ENCODE measurements at places on chromosomes 4 and X.
A peak's percentile ranks its signal among the peaks of the same experiment; 100 is the strongest.

DNA sequence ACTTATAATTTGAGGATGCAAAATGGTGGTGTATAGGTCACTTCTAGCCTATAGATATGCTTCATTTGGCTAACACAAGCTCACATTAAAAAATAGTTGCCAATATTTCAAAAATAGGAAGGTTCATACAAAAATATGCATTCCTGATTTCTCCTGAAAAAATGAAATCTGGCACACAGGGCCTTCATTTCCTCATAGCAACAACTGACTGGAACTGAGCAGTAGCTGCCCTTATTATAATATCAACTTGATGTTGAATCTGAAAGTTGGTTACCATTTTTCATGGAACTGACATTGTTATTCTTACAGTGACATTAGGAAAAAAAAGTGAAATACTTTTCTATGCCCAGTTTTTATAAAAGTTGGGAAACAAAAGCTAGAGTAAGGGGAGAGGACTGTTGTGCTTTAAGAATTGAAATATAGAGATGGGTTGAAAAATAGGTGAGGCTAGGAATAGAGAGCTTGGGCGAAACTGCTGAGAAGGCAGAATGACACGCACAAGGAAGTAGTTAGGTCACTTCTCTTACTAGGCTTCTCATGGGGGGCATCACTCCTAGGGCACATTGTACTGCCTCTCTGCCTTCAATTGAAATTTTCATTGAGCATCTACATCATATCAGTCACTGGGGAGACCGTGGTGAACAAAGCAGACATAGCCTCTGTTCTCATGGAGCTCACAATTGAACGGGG is 43.1 kb upstream of the C1GALT1C1 start:
- no peak for DNase-seq

- peak; percentile 40 for DNase-seq
Observed at GRCh38 chrX:110588164-110588563, 207.5 kb downstream of the CHRDL1 start.

DNA sequence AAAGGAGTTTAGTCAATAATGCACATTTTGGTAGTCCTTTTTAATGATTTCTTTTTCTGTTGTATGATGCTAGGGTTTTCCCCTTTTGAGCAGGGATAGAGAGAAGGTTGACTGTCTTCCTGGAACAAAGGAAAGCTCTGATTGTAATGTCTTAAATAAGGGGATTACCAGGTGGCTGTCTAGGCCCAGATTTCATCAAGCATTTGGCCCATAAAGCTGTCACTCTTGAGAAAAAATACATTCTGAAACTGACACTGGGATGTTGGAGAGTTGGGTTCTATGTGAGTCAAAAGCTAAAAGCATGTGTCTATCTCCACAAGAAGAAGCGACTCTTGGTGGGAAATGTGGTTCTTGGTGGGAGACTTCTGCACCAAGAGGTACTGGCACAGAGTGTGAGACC is 26.4 kb downstream of the KIAA1210 start:
- DNase-seq: no peak

DNA sequence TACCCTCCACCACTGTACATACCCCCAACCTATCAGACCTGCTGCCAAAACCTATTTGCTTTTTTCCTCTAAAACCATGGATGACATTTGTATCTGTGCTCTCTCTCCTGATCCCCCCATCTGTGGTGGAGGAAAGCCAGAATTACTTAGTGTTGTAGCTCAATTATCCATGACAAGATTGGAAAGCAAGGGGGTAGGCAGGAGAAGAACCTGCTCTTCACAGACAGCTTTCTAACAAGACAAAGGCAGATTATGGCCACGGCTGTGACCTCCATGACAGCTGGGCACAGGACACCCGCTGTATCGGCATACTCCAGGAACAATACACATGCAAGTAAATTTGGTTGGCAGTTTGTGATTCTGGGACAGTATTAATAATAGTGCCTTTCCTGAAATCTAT is 186.7 kb downstream of the ENOX2 start:
- no peak for DNase-seq
